ENCODE measurements at places on chromosomes 2 and 18. TPM values are rescaled to one million over a fixed set of nuclear protein-coding genes. Genes with fewer than 3 reads are reported as not detected.

Gene ACTG2
- total RNA-seq: 4.1 TPM

Gene MDH1B
- total RNA-seq: 1.8 TPM

Gene NTSR2
- total RNA-seq: under 0.01 TPM

Gene CTLA4
- not detected for total RNA-seq

Gene RAD51AP2
- total RNA-seq: under 0.01 TPM

Gene PLGLB1
- 0.99 TPM for total RNA-seq

Gene RAPGEF4
- 1.3 TPM for total RNA-seq

Gene TMEM37
- total RNA-seq: 2.6 TPM

Gene MAPK4
- total RNA-seq: under 0.01 TPM

Gene EFHD1
- not detected for total RNA-seq

Gene CRYGD
- total RNA-seq: not detected

Gene RESP18
- not detected for total RNA-seq

Gene CAVIN2
- 12.6 TPM for total RNA-seq

Gene NEDD4L
- total RNA-seq: 8.5 TPM

Gene SERPINB4
- total RNA-seq: not detected

Gene DLX1
- total RNA-seq: not detected

Gene CCDC85A
- not detected for total RNA-seq

Gene RNF152
- total RNA-seq: 24.4 TPM

Gene CSRNP3
- total RNA-seq: 0.66 TPM

Gene IHH
- not detected for total RNA-seq

Gene CNGA3
- under 0.01 TPM for total RNA-seq

Data from fibroblast of lung (primary cell).